ENCODE measurements at places on chromosomes 2 and 18.
A peak's percentile ranks its signal among the peaks of the same experiment; 100 is the strongest.

DNA sequence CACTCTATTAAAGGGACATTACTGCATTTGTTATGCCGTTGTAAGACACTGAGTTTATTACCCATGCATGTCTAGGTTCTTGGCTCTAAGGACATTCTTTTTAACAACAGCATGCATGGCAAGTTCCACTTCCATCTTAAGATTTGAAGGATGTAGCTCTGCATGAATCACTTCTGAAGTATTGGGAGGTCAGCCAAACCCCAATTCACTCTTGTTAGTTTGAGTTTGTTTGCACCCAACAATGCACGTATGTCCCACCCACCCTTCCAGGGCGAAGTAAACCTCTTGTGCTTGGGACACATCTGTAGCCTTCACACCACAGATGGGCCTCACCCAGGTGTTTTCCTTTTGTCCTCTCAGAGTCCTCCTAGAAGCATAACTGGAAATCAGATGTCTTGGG, 5.6 kb upstream of the LAMA3 start:
- DNase-seq: no peak

DNA sequence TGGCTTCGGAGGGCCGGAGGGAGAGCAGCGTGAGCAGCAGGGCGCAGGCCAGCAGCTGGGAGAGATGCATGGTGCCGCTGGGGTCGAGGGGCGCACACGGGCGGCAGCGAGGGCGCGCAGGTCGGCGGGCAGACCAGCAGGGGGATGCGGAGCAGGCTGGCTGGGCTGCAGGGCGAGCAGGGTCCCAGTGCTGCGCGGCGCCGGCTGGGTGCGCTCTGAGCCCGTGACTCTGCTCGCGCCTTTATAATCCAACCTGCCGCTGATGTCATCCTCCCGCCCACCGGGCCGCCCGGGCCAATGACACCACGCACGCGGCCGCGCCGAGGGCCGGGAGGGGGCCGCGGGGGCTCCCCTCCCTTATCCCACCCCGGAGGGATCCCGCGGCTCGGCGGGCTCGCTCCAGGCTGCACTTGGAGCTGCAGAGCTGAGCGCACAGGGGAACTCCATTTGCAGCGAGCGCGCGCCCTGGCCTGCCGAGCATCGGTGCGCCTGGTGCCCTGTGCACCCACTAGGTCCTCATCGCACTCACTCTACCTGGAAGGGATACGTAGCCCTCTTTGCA, at the start of gene NPPC:
Gene NPPC, minus strand, starts transcription at position 217 of the 562 bp plus-strand sequence. Its CDS starts 147 bp downstream, at position 70.
- DNase-seq: peak; percentile 88

DNA sequence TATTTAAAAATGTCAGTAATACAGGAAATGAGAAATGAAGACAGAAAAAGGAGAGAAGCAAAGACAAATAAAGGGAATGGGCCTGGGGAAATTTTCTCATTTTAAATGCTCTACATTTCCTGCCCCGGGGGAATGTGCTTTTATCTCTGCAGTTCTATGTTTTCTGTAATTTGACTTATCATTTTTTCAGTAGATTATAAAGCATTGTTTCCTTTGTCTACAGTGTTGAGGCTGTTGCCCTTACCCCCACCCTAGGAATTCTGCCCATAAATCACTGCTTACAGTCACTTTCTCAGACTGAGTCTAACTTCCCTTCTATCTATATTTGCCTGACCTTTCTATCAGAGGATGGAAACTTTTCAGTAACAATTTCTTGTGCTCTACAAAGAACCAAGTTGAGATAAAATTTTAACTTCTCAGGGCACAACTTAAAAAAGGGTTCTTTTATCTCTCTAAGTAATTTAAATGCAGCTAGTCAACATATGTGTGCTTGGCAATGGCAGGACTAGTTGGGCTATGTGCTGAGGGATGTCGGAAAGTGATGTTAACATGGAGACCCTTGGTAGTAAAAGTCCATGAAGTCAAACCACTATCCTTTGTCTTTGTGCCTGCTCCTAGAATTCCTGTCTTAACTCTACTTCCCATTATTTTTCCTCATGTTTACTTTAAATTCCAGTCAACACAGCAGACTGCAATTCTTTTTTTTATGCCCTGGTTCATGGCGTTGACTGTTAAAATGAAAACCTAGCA, 146.5 kb upstream of the MMADHC start:
- DNase-seq: no peak

GRCh38 chr2:25105336-25106085, 62.9 kb downstream of the POMC start:
- no peak for DNase-seq

DNA sequence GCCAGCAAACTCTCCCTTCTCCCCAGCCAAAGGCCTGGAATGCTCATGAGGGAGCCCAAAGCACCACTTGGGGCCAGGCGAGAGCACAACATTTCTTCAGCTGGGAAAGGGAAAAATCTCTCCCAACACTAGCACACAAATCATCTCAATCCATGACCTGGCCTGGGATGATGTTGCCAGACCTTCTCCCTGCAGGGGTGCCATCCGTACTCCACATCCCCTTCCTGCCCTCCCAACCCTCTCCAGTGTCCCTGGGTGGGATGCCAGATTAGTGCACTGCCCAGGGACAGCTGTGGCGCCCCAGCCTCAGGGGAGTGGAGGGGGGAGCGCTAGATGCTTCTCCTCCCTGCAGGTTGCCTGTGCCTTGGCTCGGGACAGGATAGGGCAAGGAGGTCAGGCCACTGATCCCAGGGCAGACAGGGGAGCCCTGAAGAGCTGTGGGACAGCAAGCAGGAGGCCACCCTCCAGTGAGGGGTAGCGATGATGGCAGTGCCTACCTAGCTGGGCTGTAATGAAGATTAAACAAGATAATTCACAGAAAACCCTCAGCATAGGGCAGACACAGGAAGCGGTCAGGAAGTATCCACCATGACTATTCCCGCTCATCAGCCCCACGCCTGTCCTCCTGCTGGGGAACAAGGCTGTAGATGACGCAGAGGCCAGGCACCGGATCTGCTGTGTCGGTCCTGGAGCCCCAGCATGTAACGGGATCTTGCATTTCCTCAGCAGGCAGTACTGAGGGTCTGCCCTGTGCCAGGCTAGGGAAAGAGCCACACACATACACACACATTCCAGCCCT, 31.1 kb downstream of the SERTAD2 start:
- no peak for DNase-seq

- DNase-seq: no peak
Measured at GRCh38 chr18:36017232-36017631, 44.8 kb downstream of the RMP24 start.

DNA sequence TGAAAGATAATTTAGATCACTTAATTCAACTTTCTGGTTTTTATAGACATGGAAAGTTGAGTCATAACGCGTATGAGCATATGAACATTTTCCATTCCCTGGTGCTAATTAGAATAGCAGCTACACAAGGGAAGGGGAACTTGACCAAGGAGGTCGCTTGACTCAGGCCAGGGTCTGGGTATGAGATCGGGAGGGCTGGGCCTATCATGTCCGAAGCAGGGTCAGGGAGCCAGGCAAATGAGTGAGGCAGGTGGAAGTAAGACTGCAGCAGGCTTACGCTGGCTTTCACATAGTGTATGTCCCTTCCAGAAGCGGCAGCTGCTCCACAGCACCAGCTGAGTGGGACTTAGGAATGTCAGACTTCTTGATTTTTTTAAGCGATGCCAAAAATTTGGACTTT, 14.7 kb downstream of the RALB start:
- DNase-seq: no peak

- DNase-seq: no peak
Measured at GRCh38 chr18:9617006-9617542, 2.7 kb upstream of the PPP4R1 start.

DNA sequence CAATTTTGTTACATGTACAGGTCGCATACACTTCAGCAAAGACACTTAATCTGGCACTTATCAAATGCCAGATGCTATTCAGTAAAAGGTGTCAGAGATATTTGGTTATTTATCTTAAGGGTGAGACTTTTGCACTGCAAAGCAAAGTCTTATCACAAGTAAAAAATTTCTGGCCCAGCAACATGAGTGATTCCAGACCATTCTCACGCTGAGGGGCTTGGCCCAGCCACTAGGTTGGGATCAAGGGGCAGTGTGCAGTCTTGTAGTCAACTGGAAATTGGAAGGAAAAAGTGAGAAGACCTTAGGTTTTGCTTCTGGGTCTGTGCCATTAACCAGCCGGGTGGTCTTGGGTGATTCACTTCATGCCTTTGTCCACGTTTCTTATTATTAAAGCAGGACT, 181.6 kb downstream of the RNF144A start:
- DNase-seq: no peak

DNA sequence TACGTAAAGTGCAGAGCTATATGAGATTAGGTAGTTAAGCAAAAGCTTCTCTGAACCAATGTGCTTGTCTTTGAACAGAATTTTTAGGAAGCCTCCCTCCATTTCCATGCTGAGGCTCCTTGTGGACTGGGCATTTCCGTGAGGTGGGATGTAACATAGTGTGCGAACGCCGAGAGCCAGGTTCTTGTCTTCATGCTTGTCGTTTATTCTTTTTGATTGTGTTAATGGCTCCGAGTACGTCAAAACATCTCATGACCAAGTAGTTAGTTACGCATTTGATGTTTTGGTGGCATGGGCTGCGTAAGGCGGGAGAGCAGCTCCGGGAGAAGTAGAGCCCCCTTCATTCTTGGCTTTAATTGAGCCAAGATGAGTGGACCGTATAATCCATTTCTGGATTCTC, 32.9 kb downstream of the DGKD start:
- no peak for DNase-seq

- DNase-seq: no peak
Measured at GRCh38 chr2:67498931-67499330, 101.8 kb downstream of the ETAA1 start.

- no peak for DNase-seq
Measured at GRCh38 chr2:142142595-142142994, 11.8 kb upstream of the LRP1B start.

DNA sequence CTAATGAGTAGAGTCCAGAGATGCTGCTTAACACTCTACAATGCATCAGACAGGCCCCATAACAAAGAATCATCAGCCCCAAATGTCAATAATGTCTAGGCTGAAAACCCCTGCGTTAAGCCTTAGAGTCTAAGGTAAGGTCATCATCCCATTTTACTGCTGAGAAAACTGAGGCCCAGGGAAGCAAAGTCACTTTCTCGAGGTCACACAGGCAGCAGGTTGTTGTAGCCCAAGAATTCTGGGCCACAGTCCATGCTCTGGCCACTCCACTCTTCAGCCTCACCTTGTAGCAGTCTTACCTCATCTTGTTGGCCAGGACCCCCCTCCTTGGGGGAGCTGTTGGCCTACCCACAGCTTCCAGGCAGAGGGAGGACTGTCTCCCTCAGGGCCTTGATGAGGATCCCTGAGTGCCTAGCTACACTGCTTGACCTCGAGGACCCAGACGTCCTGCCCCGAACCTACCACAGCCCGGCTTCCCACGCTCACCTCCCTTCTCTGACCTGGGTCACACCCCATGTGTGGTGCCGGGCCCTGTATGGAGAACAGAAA, 54.4 kb downstream of the SMAD7 start:
- no peak for DNase-seq

DNA sequence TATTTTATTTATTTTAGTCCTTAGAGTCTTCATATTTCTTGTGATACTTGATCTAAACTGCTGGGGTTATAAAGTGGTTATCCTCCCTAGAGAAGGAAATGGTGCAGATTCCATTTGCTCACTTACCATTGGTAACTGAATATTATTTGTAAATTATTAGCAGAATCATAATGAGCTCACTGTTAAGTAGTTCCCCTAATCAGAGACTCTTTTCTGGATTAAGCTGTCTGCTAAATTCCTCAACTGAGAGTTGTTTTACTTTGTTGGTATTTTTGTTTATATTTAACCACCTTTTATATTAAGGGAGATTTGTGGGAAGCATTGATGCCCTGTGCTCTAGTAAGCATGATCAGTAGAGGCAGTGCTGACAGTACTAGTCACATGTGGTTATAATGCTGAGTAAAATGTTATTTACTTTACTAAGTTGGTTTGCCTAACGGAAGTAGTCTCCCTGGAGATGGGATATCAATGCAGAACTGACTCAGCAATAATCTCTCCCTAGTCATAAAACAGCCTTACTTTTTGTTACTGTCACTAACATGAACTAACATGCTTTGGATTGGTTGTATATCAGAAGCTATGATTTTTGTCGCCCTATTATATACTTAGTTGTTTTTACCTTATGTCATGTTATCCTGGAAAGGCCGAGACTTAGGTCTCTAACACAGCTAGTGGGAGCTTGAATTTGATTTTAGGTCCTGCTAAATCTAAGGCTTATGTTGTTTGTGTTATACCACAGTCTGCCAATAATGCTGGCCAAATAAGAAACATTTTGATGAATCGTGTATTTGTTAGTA, 166.7 kb downstream of the MCFD2 start:
- no peak for DNase-seq

DNA sequence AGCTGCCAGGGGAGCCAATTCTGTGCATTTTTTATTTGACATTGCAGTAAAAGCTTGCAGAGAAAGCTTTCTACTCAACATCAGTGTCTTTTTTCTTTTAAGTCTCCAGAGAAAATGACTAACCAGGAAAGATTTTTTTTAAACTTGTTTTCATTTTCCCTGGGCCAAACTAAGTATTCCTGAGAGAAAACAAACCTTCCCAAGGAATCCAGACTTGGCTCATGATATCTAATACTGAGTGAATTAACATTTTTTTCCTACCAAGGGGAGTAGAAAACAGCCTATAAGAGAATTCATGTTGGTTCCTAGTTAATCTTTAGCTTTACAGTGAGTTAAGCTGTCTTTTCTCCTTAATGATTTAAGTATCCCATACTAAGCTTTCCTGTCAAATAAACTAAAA, 46.7 kb downstream of the DAPL1 start:
- DNase-seq: no peak

DNA sequence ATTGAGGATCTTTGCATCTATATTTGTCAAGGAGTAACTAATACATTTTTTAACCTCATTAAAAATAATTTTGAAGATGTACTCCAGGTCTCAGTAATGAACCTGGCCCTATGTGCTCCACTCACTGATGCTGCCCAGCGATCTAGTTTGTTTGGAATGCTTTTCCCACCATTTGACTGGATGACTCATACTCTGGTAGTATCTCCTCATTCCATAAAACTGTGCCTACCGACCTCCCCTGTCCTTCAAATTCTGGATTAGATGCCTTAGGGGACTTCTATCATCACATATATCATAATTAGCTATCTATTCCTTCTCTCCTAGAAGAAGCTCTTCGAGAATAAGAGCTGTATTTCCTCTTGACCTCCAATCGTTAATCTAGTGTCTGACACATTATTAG, 83.8 kb downstream of the FAM117B start:
- no peak for DNase-seq

Measured in GM20000 (cell line).